ENCODE measurements at places on chromosomes 12 and 14. TPM values are rescaled to one million over a fixed set of nuclear protein-coding genes. Genes with fewer than 3 reads are reported as not detected.

DNA sequence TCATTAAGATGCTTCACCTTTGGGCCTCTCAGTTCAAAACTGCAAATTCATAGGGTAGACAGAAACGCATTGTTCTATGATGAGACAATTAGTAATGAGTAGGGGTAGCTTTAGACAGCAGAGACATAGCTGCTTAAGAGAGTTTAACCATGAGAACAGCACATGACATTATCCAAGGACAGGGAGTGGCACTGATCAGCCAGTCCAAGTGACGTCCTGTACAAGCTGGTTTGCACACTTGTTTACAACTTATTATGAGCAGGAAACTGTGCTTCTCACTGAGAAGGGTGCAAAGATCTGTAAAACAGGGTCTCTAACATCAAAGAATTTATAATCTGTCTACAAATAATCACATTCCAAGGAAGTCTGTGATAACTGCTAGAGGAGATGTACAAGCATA is 11.2 kb upstream of the SRSF5 start:
- DNase-seq: no peak

DNA sequence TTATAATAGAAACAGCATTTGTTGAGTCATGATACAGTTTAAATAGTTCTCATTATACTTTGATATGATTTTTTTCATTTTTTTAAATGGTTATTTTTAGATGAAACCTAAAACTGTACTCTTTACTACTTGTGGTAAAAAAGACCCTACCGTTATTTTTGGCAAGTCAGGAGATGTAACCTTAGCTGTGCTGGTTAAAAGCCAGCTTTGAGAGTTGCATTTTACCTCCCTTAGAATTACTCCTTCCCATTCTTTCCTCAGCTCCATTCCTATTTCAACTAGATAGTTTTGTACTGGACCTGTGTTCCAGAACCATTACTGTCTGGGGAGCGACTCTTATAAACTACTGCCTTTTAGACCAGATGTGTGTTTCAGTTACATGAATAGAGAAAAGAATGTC is 92.0 kb downstream of the RAD51B start:
- DNase-seq: peak; percentile 2

DNA sequence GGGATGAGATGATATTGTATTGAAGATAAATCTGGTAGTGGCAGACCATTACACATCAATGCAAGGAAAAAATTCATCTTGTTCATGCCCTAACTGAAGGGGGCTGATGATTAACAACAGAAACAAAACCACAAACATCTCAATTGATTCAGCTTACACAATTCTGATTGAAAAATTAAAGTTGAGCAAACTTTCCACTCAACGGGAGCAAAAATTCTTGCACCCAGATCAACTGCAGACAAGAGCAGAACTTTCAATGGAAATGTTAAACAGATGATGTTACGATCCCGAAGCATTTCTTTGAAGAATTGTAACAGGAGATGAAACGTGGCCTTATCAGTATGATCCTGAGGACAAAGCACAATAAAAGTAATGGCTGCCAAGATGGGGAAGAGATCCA is 172.4 kb upstream of the SOX5 start:
- DNase-seq: no peak

Gene PRR4
- polyA plus RNA-seq: 4.3 TPM

DNA sequence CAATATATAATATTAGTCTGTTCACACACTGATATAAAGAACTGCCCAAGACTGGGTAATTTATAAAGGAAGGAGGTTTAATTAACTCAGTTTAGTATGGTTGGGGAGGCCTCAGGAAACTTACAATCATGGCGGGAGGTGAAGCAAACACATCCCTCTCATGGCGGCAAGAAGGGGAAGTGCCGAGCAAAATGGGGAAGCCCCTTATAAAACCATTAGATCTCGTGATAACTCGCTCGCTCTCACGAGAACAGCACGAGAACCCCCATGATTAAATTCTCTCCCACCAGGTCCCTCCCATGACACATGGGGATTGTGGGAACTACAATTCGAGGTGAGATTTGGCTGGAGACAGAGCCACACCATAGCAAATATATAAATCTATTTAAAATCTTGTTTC is 269.8 kb downstream of the ATP23 start:
- DNase-seq: no peak

Gene TOMM20L
- not detected for polyA plus RNA-seq

Gene TAMALIN
- polyA plus RNA-seq: 7.2 TPM

GRCh38 chr14:88137327-88137726 is 132.4 kb downstream of the GPR65 start:
- DNase-seq: no peak

All from AG04450 (cell line).